Hypothalamus (tissue), 51 donors: ENCODE measurements at places on chromosomes 1 and 21.

DNA sequence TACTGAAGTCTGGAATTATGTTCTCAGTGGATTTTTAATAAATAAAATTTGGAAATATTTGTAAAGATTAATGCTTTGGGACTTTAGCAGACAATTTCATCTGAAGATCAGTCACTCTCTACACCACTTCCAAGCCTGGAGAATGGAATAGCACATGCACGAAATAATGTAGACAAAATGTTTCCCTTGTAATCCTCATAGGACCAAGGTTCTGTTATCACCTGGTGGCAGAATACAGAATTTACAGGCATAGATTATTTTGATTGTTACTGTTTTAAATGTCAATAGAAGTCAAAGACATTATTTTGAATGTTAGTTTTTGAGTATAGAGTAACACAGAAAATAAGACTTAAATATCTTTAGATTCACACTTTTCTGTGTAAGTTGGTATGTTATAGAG lies 9.1 kb upstream of the ELAVL4 start:
- DNase-seq = no peak

GRCh38 chr1:210412240-210412639 lies 83.5 kb downstream of the HHAT start:
- DNase-seq = no peak

- no peak for DNase-seq
Observed at GRCh38 chr1:19612530-19612929, 31.6 kb upstream of the NBL1 start.

DNA sequence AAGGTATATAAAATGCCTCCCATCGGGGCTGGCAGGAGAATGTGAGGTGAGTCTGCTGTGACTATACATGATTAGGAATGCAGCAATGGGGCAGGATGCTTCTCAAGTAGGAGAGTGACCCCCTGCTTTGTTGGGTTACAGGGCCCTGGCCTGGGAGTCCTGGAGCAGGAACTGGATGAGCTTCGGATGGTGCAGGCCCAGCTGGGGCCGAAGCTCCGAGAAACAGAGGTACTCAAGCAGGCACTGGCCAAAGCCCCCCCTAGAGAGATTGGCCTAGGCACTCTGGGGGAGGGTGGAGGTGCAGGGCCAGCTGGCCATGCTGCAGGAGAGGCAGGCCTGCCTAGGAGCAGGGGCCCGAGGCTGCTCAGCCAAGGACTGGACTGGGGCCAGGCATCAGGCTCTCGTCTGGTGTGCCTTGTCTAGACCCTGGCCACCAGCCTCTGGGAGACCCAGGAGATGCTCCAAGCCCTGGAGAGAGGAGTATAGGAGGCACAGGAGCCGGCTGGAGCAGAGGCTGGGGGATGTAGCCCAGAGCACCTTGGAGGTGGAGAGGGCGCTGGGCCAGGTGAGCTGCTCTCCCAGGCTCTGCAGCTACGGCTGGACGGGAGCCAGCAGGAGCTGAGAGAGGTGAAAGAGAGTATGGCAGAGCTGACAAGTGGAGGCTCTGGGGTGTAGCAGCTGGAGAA lies 32.8 kb upstream of the PKP1 start:
- DNase-seq = no peak

- DNase-seq = no peak
Observed at GRCh38 chr1:157646144-157646543, 48.3 kb upstream of the FCRL4 start.

GRCh38 chr21:31733551-31734149 lies 1.7 kb upstream of the SCAF4 start:
- DNase-seq = no peak

- DNase-seq = no peak
Observed at GRCh38 chr1:104248385-104248784, 498.7 kb downstream of the AMY1C start.

- DNase-seq = no peak
Observed at GRCh38 chr21:45919593-45919992, 62.0 kb upstream of the COL6A1 start.

DNA sequence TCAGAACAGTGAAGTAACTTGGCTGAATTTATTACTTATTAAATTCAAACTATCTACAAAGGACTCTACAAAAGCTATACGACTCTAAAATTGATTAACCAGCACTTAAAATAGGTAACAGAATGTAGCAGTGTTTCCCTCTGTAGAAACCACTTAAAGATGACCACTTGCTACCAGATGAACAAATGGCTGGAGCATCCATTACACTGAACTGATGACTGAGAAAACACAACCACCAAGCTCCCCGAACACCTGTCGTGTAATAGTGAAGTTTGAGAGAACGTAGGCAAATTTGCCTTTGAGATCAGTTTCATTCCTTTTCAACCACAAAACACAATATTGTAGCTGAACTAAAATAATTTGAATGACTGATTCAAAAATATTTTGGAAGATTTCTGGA lies 226.7 kb downstream of the KCNT2 start:
- no peak for DNase-seq

GRCh38 chr1:181807251-181807650 lies 254.3 kb downstream of the ZNF648 start:
- no peak for DNase-seq

- no peak for DNase-seq
Observed at GRCh38 chr1:86382878-86383277, 13.2 kb downstream of the ODF2L start.

GRCh38 chr1:68339505-68339904 lies 107.2 kb upstream of the WLS start:
- DNase-seq = no peak

- DNase-seq = no peak
Observed at GRCh38 chr1:199574950-199575349, 452.6 kb upstream of the NR5A2 start.

DNA sequence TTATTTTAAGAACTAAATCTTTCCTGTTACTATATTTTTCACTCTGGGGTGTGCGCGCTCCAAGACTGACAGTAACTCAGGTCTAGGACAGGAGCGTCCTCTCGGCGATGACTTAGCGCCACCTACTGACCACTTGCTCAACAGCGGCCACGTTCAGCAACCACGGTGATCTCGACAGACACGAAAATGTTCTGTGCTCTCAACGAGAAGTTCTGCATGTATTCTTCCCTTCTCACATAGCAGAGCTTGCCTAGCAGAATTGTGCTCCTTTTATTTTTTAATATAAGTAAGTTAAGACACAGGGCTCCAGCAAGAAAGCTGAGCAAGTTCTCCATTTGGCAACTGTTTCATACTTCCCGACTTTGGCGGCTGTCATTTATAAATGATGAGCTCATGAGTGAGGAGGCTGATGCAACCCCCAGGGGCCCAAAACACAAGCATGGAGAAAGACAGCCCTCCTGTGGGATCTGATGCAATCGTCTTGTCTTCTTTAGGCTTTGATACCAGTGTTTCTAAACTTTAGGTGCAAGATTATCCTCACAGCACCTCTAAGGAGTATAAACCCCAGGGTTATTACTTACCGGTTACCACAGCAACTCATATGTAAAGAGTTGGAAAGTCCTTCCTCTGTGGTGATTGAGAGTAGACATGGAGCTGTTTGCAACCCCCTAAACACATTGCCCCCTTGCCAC lies 92.6 kb downstream of the HHIPL2 start:
- DNase-seq = peak; percentile 76

- no peak for DNase-seq
Observed at GRCh38 chr1:111154021-111154999, 14.3 kb downstream of the CEPT1 start.
